ENCODE measurements at places on chromosomes 7 and 10.
A peak's percentile ranks its signal among the peaks of the same experiment; 100 is the strongest.

DNA sequence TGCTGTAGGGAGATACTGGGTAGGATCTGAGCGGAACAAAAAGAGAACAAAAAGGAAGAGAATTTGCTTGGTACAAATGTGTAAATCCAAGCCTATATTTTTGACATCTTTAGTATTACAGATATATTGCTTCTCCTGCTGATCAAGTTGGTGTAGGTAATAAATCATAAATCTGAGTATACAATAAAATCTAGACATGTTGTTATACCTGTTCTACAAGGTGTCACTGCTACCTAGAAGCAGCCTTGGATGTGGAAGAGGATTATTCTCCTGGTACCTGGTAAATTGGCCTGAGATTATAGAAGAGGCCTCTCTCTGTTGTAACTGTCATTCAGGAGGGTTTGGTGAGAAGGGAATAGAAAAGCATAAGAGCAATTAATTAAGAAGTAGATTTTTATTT, 89.9 kb upstream of the LSM8 start:
- DNase-seq, result no peak

- no peak for DNase-seq
Observed at GRCh38 chr10:618229-618989, 71.1 kb downstream of the DIP2C start.

DNA sequence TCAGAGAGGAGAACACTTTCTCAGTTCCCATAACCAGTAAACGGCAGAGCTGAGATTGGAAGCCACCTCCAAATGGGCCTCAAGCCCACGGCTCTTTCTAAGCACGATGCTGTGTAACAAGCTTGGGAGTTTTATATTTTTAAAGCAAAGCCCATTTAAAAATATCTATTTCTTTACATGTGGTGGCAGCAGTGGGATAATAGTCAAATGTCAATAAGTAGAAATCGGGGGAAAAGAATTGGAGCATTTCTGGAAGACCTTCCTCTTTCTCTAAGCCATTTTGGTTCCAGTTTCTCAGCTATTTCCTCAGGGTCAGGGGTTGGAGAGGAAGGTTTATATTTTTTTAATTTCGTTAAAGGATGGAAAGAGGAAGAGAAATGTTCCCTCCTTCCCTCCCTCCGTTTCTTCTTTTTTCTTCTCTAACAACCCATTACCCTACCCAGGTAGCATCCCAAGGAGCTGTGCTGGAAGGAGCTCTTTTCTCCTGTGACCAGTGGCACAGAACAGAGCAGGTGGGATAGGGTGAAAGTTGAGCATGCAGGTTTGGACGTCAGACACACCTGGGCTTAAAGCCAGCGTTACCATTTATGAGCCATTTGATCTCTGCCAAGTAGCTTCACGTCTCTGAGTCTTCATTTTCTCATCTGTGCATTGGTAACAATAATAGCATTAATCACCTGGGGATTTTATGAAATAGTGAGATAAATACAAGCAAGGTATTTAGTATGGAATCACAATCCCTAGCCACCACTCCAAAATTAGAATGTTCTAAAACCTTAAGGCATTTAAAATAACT, 515.7 kb downstream of the RPS24 start:
- no peak for DNase-seq

DNA sequence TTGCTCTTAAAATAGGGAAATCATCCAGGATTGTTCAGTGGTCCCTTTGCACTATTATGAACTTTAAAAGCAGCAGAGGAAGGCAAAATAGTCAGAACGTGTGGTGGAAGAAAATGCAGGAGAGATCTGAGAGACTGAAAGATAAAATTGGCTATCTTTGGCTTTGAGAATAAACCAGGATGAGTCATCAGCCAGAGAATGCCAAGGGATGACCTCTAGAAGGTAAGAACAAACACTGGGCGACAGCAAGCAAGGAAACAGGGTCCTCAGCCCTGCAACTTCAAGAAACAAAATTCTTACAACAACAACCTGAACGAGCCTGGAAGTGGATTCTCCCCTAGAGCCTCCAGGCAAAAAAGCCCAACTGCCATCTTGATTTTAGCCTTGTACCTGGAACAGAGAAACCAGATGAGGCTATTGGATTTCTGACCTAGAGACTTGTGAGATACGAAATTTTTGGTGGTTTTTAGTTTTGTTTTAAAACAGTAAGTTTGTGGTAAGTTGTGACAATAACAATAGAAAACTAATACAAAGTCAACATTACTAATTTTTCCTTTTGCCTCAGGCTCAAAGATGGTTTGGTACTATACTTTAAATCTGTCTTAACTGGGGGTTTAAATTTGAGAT, 130.2 kb upstream of the CNTNAP2 start:
- no peak for DNase-seq

GRCh38 chr10:17077346-17077781, 52.2 kb downstream of the CUBN start:
- peak; percentile 31 for DNase-seq

DNA sequence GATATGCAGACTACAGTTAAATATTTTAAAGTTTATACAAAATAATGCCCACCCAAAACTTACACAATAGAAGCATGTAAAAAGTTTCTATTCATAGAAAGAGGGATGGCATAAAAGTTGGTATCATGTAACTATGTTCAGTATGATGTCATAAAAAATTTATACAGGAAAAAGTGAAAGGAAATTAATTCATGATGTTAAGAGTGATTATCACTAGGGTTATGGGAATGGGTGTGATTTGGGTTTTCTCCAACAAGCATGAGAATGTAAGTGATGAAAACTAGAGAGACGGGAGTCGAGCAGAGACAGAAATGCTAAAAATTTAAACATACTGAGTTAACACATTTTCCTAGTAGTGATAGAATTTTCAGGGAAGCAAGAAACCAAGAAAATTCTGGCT, 52.7 kb downstream of the GDI2 start:
- no peak for DNase-seq

- no peak for DNase-seq
Observed at GRCh38 chr7:110484356-110484755, 606.6 kb upstream of the LRRN3 start.

- DNase-seq, result no peak
Observed at GRCh38 chr10:64731016-64731415, 1209.8 kb downstream of the REEP3 start.

- DNase-seq, result no peak
Observed at GRCh38 chr10:128185627-128186026, 59.4 kb upstream of the MKI67 start.

DNA sequence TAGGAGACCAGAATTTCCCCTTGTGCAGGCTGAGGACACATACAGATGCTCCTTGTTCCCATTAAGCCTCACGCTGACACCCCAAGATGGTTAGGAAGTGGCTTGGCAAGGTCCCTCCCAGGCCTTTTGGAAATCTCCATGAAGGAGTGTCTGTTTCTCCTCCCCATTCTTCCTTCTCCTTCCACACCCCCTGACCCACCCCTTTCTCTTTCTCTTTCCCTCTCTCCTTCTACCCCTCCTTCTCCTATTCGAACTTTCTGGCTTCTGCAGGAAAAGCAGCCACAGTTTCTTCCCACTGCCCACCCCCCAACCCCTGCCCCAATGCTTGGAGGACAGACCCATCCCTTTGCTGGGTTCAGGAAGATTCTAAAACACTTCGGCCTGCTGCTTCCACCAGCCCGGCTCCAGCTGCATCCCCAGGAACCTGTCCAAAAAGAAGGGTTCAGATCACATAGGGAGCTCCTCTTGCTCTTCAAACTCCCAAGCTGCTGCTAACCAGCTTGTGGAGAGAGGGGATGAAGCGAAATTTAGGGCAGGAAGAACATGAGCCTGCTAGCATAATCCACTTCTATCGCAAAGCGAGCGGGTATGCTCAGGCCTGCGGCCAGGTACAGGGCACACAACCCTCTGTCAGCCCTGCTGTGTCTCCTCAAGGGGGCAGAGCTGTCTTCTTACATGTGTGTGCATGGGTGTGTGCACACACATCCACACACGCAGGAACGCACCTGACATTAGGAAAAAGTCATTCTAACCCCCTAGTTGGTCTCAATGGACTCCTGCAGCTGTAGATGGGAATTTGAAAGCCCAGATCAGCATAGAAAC, 80.4 kb downstream of the PPP1R3C start:
- no peak for DNase-seq

DNA sequence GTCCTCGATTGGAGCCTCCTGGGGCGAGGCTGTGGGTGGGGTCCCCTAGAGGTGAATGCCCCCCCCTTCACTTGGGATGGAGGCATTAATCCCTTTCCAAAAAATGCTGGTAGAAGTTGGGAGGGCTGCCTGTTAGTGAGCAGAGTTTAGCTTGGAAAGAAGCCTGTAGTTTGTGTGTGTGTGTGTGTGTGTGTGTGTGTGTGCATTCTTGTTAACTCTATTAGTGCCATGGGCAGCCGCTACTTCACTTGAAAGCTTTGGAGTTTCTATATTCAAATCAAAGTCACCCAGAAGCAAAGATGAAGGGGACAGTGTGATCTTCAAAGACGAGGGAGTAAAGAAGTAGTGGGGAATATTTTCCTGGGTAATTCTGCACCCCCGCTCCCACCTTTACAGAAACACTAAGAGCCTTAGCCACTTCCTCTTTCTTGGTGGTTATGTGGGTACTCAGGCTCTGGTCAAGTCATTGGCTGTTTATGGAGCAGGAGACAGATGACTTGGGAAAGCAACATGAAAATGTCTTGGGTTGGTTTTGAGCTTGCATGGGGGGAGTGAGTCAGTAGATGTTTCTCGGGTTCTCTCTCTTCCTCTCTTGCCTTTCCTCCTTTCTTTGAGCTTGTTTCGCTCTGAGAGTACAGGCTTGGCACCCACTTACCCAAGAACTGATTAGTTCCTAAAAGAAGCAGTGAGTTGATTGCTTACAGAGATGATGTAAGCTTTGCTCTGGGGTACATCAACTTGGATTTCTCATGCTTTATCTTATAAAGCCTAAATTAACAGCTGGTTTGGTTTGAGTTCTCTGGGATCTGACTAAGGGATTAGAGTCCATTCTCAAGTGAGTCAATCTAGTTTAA, 35.9 kb downstream of the TCF7L2 start:
- no peak for DNase-seq

- peak; percentile 80 for DNase-seq
Observed at GRCh38 chr7:156903232-156903909, 10.4 kb upstream of the LMBR1 start.

DNA sequence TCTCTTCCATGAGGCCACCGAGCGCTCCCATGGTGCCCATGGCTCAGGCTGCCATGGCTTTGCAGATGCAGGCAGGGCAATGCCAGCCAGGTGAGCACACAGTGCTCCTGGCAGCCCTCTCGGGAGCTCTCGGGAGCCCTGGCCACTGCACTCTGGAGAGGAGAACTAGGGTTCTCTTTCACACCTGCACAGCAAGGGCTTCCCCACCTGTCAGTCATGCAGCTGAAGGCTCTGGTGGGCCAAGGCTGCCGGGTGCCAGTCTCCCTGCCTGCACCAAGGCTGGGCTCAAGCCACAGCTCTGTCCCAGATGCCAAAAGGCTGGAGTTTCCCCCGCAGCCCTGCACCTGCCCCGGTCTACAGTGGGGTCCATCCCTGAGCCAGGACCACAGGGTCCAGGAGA, 32.6 kb downstream of the NUDT1 start:
- no peak for DNase-seq

GRCh38 chr7:81873559-81873958, 103.7 kb upstream of the HGF start:
- DNase-seq, result no peak

DNA sequence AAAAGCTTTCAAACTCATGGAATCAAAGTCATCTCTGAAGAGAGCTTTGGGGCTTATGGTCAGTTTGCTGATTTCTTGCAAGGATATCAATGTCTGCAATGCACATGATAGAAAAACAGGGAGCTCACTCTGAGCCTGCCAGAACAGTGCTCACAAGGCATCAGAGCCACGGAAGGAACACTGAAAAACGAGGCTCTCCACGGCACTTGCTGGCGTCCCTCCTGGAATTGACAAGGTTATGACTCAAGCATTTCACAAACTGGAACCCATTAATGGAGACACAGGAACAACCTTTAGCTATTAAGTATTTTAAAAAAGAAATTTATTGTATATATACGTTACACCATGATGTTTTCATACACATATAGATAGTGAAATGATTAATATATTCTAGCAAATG, 266.3 kb downstream of the KCND2 start:
- peak; percentile 10 for DNase-seq

DNA sequence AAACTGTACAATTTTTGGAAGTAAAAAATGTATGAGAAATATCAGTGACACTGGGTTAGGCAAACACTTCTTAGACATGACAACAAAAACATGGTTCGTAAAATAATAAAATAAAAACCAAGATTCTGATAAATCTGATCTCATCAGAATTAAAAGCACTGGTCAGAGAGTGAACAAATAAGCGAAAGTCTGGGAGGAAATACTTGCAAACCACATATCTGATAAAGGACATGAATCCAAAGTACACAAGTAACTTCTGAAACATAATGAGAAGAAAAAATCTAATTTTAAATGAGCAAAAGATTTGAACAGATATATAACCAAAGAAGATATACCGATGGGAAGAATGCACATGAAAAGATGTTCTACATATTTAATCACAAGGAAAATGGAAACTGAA, 91.5 kb downstream of the RTKN2 start:
- DNase-seq, result no peak

GRCh38 chr10:127887541-127888415, 5.0 kb downstream of the CLRN3 start:
- no peak for DNase-seq

GRCh38 chr10:3861795-3862194, 76.8 kb upstream of the KLF6 start:
- no peak for DNase-seq

DNA sequence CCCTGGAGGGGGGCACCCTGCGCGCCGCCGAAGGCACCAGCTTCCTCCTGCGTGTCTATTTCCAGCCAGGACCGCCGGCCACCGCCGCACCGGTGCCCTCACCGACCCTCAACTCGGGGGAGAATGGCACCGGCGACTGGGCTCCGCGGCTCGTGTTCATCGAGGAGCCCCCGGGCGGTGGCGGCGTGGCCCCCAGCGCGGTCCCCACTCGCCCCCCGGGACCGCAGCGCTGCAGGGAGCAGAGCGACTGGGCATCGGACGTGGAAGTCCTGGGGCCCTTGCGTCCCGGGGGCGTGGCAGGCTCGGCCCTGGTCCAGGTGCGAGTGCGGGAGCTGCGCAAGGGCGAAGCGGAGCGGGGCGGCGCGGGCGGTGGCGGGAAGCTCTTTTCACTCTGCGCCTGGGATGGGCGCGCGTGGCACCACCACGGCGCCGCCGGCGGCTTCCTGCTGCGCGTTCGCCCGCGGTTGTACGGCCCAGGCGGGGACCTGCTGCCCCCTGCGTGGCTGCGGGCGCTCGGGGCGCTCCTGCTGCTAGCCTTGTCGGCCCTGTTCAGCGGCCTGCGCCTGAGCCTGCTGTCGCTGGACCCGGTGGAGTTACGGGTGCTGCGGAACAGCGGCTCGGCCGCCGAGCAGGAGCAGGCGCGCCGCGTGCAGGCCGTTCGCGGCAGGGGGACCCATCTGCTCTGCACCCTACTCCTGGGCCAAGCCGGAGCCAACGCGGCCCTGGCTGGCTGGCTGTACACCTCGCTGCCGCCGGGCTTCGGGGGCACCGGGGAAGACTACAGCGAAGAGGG, 594 bp downstream of the CNNM1 start:
- DNase-seq, result peak; percentile 10

DNA sequence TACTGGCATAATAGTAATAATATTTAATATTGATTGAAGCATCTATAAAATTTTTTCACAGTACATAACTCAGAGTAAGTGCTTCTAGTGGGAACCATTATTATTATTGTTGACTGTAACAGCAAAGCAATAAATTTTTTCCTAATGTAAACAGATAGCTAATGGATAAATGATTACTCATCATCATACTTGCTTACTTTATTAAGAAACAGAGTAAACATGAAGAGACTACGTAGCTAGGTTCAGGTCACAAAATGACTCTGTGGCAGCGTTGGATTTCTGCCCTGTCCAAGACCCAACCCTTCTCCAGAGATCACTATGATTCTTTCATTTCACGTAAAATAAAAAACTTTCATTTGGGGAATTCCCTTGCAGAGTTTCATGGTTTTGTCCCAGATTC, 8.3 kb upstream of the ABCB5 start:
- DNase-seq, result no peak

All from MG63 (cell line).